ENCODE measurements at places on chromosomes 2 and 18.

- DNase-seq: no peak
Measured at GRCh38 chr2:23692263-23692662, 234.7 kb downstream of the ATAD2B start.

GRCh38 chr18:79556829-79557585 is 122.6 kb upstream of the CTDP1 start:
- DNase-seq: no peak

DNA sequence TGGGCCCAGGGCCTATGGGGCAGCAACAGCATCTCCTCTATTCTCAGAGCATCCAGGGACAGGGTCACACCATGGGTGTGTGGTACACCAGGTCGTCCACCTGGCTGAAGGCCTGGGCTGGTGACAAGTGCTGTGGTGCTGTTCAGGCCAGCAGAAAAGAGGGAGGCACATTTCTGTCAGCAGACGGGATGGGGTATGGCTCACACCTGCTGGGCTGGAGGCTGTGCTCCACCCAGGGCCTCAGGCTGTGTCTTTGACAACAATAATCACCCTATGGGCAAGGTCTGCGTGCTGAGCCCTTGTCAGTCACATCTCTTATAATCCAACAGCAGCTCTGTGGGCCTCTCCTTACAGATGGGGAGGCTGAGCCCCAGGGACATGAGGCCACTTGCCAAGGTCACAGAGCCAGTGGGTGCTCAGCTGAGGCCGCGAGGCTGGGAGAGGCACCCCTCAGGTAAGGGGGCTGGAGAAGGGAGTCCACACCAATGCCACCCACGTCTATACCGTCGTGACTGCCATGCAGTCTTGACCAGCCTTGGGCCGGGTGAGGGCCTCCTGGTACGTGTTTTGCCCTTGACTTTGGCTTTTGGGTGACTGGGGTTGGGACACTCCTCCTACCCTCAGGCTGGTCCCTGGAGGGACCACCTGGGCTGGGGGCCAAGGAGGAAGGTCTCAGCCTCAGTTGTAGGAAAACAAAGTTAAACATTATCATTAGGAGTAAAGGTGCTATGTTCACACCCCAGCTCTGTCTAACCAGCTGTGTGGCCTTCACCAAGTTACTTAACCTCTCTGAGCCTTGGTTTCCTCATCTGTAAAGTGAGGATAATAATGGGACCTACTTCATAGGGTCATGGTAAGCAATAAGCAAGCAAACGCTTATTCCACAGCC is 5.6 kb upstream of the HS6ST1 start:
- no peak for DNase-seq

- no peak for DNase-seq
Measured at GRCh38 chr18:394987-395362, 105.5 kb downstream of the COLEC12 start.

DNA sequence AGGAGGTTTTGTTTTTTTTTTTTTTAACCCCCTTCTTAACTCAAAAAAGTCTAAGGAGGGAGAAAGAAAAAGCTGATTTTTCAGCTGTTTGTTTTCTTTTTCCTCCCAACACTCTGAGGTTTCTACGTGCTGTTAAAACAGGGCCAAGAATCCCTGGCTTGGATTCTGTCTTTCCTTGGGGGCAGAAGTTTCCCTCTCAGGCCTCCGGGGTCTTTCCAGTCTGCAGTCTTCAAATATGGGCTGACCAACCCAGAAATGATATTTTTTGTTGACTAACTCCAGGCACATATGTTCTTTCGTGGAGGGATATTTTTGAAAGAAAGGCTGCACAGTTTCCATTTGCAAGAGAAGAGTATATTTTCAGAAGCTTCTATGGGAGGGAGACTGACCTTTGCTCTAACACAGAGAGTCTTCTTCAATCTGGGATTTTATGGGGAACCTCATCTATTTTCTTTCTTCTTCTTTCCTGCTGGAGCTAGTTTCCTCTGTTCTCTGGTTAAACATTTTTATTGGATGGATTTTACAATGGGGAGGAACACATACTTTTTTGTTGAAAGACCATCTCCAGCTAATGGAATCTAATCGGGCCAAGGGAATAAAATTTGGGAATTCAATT is 93.3 kb upstream of the SPRED2 start:
- no peak for DNase-seq

DNA sequence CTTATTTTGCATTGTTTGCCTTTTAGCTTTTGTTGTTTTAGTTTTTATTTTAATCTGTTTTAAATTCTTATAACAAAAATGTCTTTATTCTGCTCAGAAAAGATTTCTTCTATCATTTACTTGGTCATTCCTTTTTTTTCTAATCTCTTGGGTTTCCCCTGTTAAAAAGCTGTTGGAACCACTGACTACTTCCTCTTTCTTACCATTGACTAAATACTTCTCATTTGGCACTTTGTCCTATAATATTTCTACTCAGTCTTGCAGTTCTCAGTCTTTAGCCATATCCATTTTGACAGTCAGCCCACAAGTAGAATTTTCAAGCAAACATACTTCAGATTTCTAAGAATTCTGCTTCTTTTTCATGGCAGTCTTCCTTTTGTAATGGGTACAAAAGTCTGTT is 567.2 kb downstream of the SATB2 start:
- no peak for DNase-seq

Data from Panc1 (cell line).